ENCODE measurements at places on chromosomes 2 and 18.
A peak's percentile ranks its signal among the peaks of the same experiment; 100 is the strongest.

- no peak for DNase-seq
Measured at GRCh38 chr2:28591711-28592335, 96.0 kb downstream of the PLB1 start.

- no peak for DNase-seq
Measured at GRCh38 chr2:128269990-128270671, 48.5 kb downstream of the HS6ST1 start.

- no peak for DNase-seq
Measured at GRCh38 chr2:219523031-219523671, 8.9 kb downstream of the ASIC4 start.

DNA sequence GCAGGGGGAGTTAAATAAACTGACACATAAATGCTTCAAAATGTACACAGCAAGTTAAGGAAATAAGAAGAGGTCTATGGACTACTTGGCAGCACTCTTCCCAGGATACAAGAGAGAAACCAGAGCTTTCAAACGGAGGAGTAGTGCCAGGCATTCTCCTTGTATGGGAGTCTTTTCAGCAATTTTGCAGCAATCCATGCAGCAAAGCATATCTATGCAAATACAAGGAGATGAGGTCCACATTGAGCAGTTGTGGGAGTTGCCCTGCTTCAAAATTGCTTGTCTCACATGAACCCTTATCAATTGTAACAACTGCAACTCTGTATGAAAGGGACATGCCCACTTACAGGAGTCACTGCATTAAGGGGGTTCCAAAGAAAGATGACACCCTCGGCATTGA lies 37.8 kb downstream of the SCN9A start:
- no peak for DNase-seq

- peak; percentile 72 for DNase-seq
Measured at GRCh38 chr2:68251187-68251854, 1.0 kb downstream of the PPP3R1 start.

GRCh38 chr2:127510073-127510472 lies 16.2 kb downstream of the IWS1 start:
- no peak for DNase-seq

DNA sequence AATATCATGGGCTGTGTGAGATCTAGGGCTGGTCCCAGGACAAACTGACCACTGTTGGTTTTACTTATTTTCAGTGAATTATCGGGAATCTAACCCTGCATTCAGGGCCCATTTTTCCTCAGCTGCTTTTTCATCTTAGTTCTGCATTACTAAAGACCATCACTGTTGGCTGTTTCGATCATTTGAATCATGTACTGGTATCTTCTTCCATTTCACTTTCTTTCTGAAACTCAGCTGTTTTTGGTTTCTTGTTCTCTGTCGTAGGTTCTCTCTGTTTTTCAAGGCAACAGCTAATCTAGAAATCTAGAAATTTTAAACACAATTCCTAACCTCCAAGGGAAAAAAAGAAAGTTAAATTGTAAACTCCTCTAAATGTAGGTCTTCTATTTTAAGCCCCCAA lies 159.9 kb upstream of the SESTD1 start:
- no peak for DNase-seq

DNA sequence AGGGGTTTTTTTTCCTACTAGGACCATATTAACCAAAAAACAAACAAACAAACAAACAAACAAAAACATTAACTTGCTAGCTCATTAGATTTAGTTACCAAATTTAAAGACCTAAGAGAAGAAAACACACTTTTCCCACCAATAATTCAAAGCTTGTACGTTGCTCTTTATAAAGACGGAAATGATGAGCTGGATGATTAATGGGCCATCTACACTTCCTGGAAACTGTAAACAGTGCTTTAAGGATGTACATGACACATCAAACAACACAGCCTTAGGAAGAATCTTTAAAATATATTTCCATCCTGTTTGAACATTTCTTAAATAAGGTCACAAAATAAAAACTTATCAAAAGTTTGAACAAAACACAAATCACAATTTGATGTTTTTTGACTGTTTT lies 982 bp downstream of the BMP10 start:
- DNase-seq, result no peak

DNA sequence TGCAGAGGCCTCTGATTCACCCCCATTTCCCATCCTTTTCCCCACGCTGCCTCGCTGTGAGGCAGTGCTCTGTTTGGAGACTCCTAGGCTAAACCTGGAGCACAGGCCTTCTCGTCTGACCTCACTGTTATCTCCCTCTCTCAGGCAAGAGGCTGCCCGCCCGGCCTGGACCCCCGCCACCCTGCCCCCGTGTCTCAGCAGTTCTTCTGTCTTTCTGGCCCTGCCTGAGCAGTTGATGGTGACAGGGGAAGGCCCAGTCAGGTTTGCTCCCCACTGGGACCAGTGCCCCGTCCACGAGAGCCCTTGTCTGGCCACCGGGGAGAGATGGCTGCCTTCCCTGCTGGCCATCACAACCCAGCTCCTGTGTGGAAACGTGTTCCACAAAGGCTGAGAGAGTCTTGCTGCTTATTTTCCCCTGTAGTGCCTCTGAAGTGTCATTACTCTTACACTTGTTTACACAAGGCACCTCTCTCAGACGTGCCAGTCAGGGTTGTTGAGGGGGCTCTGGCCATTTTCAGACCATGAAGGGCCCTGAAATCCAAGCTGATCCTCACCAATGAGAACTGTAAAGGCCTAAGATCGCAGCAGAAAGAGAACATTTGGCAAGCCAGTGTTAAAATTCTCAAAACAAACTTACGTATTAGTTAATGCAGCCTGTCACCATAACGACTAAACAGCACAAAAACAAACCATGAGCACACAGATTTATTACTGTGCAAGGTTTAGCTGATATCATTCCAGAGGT lies 210.9 kb downstream of the NDUFA10 start:
- DNase-seq, result no peak

DNA sequence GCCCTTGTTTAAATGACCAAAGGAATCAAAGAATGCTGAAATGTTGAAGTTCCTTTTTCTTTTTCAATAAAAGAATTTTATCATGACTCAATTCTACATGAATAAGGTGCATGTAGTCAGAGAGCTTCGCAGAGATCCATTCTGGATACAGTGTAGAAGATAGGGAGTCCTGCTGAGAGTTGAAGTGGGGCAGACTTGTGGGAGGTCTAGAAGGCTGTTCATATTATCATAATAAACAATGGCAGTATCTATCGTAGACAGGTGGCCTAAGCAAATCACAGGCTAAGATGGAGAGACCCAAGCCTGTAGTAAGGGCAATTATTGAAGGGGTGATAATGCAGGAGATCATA lies 1322.0 kb upstream of the CELF4 start:
- DNase-seq, result no peak

DNA sequence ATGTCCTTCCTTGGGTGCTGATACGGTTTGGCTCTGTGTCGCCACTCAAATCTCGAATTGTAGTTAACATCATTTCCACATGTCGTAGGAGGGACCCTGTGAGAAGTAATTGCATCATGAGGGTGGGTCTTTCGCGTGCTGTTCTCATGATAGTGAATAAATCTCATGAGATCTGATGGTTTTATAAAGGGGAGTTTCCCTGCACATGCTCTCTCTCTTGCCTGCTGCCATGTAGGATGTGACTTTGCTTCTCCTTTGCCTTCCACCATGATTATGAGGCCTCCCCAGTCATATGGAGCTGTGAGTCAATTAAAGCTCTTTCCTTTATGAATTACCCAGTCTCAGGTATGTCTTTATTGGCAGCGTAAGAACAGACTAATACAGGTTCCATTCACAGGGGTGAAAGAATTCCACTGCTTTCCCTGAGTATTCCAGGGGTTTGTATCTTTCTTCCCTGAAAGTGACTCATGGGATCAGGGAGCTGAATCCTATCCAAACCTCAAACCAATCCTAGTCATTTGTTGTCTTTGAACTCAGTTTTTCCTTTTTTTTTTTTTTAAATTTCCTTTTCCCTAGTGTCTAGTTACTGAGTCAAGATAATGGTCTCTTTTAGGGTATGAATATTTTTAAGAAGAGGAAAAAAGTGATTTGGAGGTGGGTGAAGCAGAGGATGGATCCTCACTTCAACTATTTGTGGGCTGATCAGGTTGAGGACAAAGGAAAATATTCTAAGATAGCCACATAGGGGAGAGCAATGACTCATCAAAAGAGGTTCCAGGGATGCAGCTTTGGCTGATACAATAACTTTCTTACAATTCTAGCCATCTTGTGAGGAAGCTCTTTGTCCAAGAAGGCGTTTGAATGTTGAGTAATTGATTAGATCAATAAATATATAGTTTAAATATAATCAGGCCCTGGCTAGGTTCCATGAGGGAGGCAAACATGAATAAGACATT lies 19.5 kb upstream of the KCNE4 start:
- DNase-seq, result no peak

DNA sequence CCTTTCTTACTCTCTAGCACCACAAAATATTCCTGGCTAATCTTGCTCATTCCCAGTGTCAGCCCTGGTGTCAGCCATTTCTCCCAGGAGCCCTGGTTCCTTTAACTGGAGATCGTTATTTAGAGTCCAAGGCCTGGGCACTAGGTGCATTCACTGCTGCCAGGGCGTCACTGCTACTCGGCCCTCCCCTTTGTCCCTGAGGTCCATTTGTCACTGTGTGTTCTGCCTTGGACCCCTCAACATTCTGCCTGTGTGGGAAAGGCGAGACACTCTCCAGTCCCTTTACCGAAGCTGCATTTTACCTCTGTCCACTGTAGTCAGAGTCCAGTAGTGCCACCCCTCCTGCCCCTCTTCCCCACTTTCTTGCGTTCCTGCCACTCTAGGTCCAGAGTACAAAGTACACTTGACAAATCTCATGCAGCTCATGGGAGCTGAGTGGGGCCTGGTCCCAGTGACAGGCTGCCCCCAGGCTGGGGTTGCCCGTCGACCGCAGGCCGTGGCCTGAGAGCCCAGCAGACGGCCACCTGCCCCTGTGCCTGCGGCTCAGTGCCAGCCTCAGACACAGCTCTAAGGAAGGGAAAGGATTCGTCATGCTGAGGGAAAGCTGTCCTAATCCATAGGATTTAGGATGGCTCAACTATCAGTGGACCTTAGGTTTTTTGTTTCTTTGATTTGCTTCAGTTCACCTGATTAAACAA lies 52.1 kb downstream of the COPS8 start:
- DNase-seq, result no peak

DNA sequence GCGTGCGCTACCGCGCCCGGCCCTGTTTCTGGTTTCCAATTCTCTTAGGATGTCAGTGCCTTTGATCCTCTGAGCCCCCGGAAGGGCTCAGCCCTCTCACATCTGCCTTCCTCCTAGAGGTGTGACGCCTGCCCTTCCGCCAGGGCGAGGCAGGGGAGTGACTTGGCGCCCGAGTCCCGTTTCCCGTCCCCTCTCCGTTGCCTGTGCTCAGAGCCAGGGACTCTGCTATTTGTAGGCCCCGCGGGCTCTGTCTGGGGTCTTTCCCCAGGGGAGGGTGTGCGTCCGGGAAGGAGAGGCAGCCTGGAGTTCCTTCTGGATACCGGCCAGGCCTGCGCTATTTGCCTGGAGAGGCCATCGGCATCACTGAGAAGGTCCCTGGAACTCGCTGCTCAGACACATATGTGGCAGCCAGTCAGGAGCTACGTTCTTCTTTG lies 103.7 kb upstream of the TAF1B start:
- DNase-seq, result peak; percentile 37

GRCh38 chr2:154698296-154698720 lies at the start of gene KCNJ3:
TSS of gene KCNJ3 (plus strand) at chr2:154698695. CDS start at chr2:154698776, 81 bp downstream.
- DNase-seq, result no peak

GRCh38 chr18:60020107-60020925 lies 120.5 kb downstream of the PMAIP1 start:
- no peak for DNase-seq

- DNase-seq, result no peak
Measured at GRCh38 chr2:159046966-159047365, 78.5 kb downstream of the TANC1 start.

DNA sequence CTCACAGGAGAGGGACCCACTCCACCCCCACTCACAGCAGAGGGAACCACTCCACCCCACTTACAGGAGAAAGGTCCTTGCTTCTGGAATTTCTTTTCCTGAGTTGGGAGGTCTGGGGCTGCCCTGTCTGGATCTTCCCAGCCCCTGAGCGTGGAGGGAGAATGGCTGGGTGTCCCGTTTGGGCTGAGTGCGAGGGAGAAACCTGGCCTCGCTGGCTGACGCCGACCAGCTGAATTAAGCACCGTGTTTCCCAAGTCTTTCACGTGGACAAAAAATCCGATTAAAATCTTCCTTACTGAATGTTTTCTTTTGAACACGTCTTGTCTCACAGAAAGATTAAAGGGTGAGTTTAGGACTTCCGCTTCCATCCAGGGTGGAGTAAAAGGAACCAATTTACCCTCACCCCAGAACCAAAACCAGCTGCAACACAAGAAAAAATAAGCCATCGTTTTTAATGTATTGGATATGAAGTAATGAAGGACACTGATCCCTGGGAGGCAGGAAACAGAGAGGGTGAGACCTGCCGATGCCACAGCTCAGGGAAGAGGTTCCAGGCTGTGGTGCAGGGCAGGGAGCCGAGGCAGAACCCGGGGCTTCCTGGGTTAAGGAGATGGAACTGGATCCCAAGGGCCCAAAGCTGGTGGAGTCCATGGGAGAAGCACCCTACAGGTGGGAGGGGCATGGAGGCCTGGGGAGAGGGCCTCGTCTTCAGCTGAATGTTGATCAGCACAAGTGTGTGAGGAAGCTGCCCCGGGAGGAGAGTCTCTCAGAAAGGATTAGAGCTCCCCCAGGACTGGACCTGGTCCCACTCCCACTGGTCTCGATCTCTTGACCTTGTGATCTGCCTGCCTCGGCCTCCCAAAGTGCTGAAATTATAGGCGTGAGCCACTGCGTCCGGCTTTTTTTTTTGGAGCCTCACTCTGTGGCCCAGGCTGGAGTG lies 60.3 kb downstream of the RTP5 start:
- DNase-seq, result no peak

- no peak for DNase-seq
Measured at GRCh38 chr2:150191349-150191748, 296.1 kb downstream of the RND3 start.

GRCh38 chr2:240365971-240366471 lies 69.4 kb upstream of the GPC1 start:
- no peak for DNase-seq

DNA sequence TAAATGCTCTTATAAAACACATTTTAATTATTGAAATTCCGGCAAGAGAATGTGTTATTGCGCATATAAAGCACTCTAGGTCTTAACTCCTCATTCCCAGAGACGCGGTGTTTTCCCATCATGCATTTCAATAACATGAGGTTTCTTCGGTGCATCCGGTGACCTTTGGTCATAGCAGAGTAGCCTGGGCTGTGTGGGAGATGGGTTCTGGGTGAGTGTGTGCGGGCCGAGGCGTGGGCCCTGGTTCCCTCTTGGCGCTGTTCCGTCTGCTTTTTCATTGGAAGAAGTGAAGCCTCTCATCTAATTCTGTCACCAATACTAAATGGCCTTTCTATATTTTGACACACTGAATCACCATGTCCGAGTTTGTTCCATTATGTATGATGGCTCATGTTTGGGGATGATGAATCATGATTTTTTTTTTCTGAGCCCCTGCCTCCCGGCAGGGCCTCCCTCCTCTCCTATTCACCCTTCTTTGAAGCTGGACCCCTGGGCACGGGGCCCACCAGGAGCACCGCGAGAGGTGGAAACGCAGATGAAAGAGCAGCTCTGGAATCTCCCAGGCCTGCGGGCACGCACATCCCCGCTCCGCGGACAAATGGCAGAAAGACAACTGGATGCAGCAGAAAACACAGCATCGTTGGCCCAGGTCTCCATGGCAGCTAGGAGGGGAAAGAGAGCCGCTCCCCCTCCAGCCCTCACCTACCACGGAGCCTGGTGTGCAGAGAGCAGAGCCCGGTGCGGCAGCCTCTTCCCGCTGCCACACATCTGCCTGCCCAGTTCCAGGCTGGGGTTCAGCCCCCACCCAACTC lies 85.8 kb upstream of the HPCAL1 start:
- DNase-seq, result no peak

- DNase-seq, result no peak
Measured at GRCh38 chr2:99825630-99826029, 316.8 kb downstream of the AFF3 start.

All from GM10248 (cell line).